ENCODE measurements at places on chromosomes 2 and 18. TPM values are rescaled to one million over a fixed set of nuclear protein-coding genes. Genes with fewer than 3 reads are reported as not detected.

Gene KIAA2012
- not detected for total RNA-seq

Gene RIT2
- total RNA-seq: not detected

Gene EFR3B
- 0.48 TPM for total RNA-seq

Gene ANKRD62
- 0.48 TPM for total RNA-seq

Gene EN1
- 0.08 TPM for total RNA-seq
